ENCODE measurements at places on chromosomes 2 and 18.

GRCh38 chr2:235371018-235371417 lies 122.8 kb upstream of the AGAP1 start:
- DNase-seq: no peak

DNA sequence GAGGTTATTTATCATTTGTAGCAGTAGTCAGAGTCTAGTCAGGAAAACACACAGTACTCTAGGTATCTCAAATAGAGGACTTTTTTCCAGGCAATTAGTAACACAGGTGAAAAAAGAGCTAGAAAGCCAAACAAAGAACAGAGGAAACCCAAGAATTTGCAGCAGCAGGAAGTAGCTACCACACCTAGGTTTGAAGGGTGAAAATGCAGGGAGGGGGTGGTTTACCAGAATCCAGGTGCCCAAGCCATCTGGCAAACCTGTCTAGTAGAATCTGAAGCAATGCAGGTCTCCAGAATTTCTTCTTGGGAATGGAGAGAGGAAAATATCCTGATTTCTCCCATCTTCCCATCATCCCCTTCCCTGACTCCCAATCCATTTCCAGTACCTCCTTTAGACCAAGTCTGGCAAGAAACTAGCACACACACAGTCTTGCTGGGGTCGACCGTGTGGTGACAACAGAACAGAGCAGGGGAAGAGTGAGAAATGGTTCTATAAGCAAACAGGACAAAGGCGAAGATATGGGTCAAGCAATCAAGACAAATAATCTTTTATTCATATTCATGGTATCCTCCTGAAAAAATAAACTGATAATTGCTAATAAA lies 231.9 kb upstream of the MMADHC start:
- DNase-seq: no peak

- no peak for DNase-seq
Observed at GRCh38 chr2:236546561-236547002, 23.0 kb upstream of the ACKR3 start.

- DNase-seq: no peak
Observed at GRCh38 chr18:48869591-48869990, 81.2 kb downstream of the SMAD7 start.
